Stimulated activated naive CD4-positive, alpha-beta T cell (primary cell): ENCODE measurements at places on chromosomes 1 and 21.

GRCh38 chr1:213987422-213987926 is 299 bp upstream of the PROX1 start:
- DNase-seq: peak; percentile 48

- DNase-seq: no peak
Observed at GRCh38 chr1:21028520-21029145, 148.1 kb downstream of the EIF4G3 start.

DNA sequence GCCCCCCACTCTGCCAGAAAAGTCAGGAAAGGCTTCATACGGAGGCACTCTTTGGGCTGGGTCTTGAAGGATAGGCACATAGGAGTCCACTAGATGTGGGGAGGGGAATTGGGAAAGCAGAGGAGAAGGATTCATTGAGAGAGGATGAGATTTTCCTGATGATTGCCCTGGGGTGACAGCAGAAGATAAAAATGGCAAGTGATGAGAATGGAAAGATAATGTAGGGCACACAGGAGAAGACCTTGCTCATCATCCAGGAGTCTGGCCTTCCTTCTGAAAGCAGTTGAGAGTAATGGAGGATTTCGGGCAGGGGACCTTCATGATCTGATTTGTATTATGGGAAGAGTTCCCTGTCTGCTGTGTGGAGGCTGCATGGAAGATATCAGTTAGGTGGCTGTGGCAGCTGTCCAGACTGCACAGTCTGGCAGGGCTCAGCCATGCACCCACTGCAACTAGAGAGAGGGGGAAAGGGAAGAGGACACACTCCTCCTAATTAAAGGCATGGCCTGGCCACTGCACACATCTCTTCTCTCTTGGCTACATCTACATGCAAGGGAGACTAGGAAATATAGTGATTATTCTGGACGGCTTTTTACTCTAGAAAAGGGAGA is 9.6 kb upstream of the FABP3 start:
- no peak for DNase-seq

GRCh38 chr1:12158357-12159092 is 8.3 kb upstream of the TNFRSF1B start:
- no peak for DNase-seq

GRCh38 chr1:226603022-226603857 is 54.7 kb downstream of the STUM start:
- no peak for DNase-seq

DNA sequence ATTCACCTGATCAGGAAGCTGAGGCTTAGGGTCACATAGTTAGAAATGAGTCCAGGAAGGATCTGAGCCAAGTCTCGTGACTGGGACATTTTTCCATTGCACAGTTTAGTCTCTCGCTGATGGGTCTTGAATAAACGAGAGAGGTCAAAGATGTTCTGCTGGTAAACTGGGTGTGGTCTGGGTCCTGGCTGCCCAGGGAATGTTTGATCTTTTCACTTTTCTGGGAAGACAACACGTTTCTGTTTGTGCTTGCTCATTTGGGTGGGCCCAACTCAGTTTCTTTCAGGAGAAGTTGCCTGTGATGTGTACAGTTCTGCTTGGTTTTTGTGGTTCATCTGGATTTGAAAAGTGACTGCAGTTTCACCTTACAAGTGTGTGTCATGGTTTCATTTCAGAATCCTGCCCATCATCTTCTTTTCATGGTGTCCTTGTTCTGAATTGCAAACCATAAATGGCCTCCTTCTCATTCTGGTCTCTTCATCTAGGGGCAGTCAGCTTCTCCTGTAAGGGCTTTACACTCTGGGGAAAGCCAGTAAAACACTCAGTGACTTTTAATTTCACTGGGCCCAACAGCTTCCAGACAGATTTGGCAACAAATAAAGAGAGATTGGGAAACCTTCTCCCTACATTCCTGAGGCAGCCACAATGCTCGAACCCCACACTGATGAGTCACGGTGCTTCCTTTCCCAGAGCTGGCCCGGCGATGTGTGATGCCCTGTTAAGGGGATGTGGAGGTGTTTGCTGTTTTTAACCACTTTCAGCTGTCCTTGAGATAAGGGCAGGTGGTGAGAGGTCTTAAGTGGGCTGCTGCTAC is 7.2 kb upstream of the TACSTD2 start:
- no peak for DNase-seq

DNA sequence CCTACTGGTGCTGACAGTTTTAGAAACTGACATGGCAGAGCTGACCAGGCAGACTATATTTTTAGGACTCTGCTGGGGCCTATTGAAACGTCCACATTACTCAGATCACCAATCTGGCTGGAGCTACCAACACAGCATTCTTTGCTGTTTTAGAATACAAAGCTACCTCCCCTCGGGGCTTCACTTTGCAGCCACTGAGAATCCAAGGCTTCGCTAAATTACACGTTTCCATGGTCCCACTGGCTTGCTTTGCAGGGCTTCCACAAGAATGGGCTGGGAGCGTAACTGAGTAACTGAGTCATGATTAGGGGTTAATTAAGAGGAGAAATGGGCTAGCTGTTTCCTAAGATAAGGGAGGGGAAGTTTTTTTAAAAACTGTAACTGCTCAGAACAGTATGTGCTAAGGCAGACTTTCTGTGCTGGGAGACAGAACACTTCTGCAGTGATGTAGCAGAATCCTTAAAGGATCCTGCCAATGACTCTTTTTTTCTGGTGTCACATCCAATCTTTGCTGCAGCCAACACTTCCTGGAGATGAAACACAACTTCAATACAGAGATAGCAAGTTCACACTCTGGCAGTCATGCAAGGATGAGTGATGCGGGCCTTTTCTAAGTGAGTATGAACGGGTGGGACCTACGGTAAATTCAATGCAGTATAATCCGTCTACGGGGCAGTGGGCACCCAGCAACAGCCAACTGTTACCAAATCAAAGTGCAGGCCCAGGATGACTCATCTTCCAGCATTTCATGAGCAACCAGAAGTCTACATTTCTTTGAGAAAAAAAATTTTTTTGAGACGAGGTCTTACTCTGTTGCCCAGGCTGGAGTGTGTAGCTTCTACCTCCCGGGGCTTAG is 21.5 kb downstream of the NDUFS5 start:
- no peak for DNase-seq

DNA sequence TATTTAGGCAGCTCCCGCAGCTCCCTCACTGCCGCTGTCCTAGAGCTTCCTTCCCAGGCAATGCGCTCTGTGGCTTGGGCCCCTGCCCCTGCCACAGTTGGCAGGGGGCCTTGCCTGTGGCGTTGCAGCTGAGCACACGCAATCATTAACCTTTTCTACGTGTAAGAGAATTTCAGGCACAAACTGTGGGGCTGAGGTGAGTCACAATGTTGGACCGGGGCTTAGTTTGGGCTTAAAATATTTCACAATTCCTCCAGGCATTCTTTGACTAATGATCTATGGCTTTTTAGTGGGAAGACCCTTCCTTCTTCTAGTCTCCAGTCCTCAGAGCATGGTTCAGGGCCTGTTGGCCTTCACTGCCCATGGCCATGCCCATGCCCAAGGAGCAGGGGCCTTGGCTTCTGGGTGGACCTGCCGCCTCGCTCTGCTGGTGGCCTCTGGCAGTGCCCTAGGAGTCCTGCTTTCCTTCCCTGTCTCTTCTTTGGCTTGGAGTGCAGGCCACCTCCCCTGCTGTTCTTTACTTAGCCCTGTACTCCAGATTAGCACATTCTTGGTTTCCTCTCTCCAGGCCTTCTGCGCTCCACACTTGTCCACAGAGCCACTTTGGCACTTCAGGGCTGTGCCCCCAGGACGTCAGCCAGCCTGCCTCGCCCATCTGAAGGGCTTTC is 39.2 kb downstream of the MAPKAPK2 start:
- DNase-seq: no peak

DNA sequence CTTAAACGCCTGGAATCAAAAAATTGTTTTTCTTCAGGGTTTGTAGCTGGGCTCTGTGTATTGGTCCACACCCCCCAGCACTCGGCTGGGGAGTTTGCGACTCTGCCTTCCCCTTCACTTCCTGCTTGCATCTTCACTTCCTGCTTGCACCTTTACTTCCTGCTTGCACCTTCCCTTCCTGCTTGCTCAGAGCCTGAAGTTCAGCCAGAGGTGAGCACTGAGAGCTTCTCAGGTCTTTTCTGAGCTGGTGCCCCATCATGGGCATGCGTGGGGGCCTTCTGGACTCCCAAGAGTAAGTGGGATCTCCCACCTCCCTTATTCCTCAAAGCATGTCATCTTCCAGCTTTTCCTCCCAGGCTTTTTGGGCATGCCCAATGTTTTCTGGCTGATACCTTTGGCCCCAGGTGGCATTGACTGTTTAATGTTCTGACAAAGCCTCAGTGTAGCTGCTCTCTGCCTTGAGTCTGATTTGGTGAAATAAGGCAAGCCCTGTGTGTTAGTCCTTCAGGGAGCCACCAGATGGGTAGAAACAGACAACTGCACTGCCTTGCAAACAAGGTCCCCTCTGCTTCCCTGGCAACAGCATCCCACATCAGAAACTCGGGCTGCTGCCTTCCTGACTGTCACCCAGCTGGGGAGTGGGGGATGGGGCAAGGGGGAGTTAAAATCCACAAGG is 3.5 kb downstream of the KRTAP10-2 start:
- peak; percentile 20 for DNase-seq

DNA sequence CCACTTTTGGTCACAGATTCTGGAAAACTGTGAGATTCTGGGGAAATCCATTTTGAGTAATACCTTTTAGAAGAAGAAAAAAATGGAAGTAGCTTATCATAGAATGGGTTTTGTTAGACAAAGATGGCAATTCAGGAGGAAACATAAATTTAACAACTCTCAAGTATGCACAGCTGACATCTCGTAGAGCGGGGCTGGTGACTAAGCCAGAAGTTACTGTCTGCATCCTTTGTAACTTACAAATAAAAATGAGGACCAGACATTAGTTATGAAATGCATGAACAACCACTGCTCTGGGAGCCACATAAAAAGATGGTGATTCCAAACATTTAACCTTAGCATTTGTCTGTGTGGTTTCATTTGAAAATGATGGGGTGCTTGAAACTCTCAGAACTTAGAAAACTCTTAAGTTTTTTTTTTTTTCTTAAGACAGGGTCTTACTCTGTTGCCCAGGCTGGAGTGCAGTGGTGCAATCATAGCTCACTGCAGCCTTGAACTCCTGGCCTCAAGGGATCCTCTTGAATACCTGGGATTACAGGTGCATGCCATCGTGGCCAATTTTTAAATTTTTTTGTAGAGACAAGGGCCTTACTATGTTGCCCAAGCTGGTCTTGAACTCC is 49.2 kb upstream of the ATP5PO start:
- no peak for DNase-seq

DNA sequence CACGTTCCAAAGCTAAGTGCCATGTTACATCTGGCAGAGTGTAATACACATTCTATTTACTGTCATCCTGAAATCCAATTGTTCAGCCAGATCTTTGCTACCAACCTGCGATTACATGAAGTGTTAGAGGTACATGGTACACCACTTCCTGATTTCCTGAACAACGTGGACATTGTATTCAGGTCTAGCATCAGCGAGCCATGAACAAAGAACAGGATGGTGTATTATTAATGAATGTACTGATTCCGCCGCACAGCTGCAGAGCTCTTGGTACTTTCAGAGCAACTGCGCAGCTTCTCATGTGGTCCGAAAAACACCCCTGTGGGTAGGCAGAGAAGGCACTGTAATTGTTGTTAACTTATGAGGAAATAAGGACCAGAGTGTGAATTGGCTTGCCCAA is 511.4 kb downstream of the AJAP1 start:
- DNase-seq: no peak

DNA sequence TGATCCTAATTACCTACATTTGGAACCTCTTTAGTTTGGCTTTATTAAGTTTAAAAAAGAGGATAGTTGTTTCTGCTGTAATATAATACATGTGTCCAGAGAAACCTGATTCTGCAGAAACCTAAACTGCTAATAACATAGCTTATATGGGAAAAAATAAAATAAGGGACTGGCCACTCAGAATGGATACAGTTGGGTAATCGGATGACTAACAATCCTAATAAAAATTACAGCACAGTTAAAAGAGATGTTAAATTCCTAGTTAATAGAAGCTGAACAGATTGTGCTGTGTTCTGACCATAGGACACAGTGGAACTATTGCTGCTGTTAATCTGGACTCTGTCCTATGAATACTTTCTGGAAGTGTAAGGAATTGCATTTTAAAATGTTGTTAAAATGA is 16.0 kb downstream of the ARV1 start:
- no peak for DNase-seq

- no peak for DNase-seq
Observed at GRCh38 chr1:233406339-233406960, 78.9 kb downstream of the MAP3K21 start.

- no peak for DNase-seq
Observed at GRCh38 chr1:203686091-203686632, 59.5 kb downstream of the ATP2B4 start.

GRCh38 chr1:167426716-167427115 is 91.6 kb downstream of the CD247 start:
- DNase-seq: no peak

DNA sequence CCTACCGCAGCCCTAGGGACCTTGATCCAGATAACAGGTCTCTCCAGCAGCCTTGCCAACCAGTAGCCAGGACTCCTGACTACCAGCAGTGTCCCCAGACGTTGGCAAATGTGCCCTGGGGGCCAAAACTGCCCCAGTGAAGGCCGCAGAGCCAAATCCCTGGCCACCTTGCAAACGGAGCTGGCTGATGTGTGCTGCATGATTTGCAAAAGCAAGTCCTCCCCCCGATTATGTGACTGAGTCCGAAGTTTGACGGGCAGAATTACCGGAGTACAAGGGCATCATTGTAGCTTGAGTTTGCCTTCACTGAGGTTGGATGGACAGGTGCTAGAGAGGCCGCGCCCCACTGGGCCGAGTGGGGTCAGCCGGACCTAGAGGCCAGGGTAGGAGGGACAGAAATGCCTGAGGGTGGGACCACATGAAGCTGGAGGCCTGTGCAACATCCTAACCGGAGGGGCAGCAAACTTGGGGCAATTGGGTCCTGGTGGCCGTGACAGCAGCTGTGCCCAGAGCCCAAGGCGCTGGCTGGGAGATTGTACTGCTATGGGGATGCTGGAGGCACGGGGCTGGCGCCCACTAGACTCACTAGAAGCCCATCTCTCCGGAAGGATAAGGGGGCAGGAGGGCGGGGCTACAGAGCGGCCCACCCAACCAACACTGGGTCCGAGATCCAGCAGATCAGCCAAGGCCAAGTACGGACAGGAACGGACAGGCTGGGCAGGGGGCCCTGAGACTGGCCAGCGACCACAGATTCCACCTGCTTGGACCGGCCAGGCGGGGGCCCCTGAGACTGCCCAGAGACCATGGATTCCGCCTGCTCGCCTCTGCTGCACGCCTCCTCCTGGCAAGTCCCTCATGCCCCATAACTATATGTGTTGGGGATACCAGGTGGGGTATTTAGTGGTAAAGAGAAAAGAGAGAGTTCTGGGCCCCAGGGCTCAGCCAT is 2.8 kb downstream of the ARHGEF16 start:
- DNase-seq: no peak

GRCh38 chr1:176795929-176796328 is 333.0 kb downstream of the PAPPA2 start:
- DNase-seq: no peak

DNA sequence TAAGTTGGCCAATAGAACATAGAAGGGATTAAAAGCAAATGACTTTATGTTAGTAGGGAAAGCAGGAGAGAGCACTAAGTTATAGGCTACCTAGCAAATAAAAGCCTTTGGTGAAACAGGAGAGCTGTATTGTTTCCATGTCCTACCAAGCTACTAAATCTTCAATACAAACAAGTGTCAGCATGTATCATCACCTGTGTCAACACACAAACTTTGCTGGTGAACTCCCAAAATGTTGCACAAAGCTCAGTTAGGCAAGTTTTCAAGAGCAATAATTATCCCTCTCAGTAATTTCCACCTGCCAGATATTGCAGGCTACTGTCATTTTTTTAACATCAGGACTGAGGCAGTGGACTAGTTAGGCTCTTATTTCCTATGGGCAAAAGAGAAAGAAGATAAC is 77.7 kb upstream of the ADAM30 start:
- no peak for DNase-seq
